ENCODE measurements at places on chromosomes 5 and 9.

DNA sequence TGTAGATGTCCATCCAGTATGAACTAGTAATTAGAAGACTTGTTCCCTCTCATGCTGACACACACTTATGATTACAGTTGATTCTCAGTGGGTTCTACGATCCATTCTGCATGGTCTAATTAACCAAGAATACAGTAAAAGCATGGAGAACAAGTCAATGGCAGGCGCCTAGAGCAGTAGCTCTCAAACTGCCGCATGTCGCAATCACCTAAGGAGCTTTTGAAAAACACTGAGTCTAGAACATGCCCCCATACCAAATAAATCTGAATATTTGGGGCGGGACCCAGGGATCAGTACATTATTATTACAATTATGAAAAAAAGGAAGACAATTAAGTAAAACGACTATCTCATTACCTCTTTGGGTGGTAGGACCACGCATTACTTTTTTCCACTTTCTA lies 26.7 kb upstream of the CEP78 start:
- DNase-seq = no peak

GRCh38 chr9:123914517-123915196 lies 15.3 kb downstream of the DENND1A start:
- no peak for DNase-seq

GRCh38 chr5:169410996-169411783 lies 110.3 kb upstream of the SLIT3 start:
- no peak for DNase-seq

- peak; percentile 2 for DNase-seq
Measured at GRCh38 chr5:38551030-38552017, 5.1 kb downstream of the LIFR start.

DNA sequence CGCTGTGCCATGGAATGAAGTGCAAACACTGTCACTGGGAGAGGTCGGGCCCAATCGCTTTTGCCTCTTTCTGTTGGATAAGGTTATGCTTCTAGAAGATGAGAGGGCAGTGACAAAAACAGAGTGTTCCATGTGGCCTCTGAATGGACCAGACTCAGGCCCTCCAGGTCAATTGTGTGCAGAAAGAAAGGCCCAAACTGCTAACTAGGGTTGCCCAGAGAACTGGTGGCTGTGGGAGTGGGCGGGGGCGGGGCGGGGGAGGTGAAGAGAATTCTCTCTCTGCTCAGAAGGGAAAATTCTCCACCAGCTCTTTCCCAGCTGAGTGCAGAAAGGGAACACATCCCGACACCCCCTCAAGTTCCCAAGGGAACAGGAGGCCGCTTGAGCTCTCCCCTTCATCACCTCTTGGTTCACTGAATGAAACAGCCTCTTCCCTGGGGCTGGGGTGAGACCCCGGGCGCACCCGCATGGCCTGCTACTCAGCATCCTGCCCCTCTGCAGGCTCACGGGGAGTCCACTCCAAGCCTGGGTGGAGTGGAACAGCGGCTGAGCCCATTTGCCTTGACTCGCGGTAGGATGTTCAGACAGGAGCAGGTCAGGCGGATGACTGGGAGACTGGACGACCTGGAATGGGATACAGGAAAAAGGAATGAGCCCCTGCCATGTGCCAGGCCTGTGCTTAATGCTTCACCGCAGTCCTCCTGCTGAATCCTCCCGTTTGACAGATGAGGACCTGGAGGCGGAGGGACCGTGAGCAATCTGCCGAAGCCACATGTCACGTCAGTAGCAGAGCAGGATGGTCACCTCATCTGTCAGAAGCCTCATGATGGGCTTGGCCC lies 93.8 kb upstream of the FANCC start:
- DNase-seq = no peak

- no peak for DNase-seq
Measured at GRCh38 chr5:124810396-124811006, 64.1 kb upstream of the ZNF608 start.

DNA sequence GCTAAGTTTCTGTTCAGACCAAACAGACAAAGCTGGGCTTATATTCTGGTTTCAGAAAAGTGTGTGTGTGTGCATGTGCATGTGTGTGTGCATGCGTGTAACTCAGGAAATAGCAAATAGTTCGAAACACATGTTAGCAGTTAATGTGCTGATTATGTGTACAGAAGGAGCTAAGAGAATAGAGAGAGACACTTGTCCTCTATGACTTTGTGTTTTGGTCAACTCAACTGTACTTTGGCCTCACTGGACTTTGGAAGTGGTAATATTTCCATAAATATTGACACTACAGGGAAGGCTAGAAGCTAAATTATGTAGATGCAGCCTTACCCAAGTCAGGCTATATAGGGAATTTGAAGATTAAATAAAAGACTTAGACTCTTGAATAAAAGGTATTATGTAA lies 155.5 kb downstream of the RAB3C start:
- no peak for DNase-seq

DNA sequence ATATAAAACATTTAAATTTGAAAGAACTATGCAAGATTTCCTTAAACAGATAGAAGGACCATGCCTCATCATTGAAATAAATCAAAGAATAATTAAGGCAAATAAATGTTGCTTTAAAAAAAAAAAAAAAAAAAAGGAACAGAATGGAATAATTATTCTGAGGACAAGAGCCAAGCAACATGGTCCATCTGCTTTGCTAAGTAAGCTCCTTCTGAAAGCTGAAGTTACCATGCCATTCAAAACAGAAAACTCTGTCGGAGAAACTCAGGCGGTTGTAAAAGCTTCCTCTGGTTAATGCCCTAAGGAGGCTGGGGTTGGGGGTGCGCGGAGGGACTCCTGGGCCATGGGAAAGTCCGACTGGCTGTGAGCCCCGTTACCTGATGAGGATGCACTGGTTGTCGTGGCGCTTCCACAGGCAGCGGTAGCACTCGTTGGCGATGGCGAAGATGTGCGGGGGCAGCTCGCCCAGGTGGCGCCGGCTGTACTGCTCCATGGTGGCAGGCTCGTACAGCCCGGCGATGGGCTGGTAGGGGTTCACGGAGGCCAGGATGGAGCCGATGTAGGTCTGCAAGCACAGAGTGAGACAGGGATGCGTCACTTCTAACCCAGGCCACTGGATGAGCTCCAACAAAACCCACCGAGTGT lies 141.7 kb downstream of the MYO10 start:
- DNase-seq = no peak

DNA sequence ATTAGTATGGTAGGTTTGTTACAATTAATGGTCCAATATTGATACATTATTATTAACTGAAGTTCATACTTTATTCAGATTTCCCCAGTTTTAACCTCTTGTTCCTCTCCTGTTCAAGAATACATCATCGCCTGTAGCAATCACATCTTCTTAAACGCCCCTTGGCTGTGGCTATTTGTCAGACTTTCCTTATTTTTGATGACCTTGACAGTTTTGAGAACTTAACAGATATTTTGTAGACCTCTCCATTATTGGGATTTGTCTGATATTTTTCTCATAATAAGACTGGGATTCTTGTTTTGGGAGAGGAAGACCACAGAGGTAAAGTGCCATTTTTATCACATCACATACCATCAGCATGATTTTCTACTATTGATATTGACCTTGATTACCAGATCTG lies 112.3 kb upstream of the MARCHF11 start:
- DNase-seq = no peak

- DNase-seq = no peak
Measured at GRCh38 chr5:33788922-33789566, 102.7 kb downstream of the ADAMTS12 start.

GRCh38 chr9:37820142-37820541 lies 19.5 kb downstream of the DCAF10 start:
- DNase-seq = no peak

DNA sequence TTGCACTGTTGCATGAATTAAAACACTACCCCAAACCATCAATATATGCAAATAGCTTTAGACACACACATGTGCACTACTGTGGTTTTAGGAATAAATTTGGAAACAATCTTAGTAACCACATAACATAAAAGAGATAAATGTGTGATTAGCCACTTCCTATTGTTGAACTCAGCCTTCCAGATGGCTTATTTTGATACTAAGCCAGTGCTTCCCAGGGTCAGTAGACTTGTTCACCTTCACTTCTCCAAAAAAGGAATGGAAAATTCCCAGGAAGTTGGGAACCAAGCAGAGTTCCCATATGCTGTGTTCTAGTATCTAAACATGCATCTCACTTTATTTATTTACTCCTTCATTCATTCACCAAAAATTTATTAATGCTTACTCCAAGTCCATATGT lies 47.8 kb downstream of the SVEP1 start:
- DNase-seq = no peak

- DNase-seq = no peak
Measured at GRCh38 chr9:105877721-105878120, 183.4 kb downstream of the TMEM38B start.
